ENCODE measurements at places on chromosomes 7 and 10.

GRCh38 chr10:23886355-23886754, 322.6 kb upstream of the KIAA1217 start:
- no peak for DNase-seq

DNA sequence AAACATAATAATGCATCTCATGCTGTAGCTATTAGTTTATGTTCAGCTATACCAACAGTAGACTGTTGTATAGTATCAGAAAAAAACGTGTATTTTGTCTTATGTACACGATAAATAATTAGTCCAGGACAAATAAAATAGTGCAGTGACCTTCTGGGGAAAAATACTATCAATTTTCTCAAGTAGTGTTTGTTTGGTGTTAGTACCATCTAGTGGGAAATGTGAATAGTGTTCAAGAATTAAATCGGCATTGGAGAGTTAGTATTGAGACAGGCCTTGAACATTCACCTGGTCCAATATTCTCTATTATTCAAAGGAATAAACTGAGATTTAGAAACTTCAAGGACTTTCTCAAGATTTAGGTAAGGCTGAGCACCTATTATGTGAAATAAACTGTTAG, 21.7 kb upstream of the OR2A5 start:
- DNase-seq: no peak

DNA sequence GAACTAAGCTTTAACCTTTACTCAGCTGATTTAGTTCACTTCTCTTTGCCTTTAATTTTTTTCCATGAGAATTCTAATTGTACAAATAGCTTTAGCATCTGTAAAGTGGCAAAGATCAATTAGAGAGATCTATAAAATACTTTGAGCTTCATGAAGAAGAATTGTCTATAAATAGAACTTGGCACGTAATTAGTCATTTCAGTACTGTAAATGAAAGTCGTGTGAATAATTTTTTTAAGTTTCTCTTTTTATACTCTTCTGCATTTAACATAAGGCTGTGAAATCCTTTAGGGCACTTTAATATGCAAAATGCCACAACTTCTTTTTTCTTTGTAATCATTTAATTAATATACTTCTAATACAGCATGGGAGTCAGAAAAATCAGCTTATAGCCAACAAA, 177.8 kb downstream of the CSTF2T start:
- DNase-seq: no peak

DNA sequence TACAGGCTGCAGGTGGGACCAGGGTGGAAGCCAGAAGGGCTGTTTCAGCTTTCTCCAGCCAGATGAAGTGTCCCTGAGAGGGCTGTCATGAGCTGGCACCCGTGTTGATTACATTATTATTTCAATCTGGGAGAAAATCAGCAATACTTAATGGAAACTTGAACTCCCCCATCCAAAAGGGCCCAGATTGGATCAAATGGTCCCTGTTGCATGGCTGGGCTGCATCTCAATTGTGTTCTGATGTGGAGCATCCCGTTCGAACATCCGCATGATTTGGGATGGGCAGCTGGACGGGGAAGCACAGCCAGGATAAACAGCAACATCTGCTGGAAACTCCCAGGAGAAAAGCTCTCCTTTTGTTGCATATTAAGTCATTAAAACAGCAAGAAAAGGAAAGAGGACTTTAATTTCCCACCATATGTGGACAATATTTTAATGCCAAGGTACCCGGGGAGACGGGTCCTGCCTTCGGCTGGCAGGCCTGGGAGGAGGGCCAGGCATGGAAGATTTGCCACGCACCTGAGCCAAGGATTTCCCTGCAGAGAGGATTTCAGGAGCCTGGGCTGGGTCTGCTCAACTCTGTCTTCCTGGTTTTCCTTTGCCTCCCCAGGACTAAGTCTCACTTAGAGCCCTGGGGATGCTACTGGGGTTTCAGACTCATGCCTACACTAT, 52.4 kb downstream of the NPTX2 start:
- DNase-seq: no peak

DNA sequence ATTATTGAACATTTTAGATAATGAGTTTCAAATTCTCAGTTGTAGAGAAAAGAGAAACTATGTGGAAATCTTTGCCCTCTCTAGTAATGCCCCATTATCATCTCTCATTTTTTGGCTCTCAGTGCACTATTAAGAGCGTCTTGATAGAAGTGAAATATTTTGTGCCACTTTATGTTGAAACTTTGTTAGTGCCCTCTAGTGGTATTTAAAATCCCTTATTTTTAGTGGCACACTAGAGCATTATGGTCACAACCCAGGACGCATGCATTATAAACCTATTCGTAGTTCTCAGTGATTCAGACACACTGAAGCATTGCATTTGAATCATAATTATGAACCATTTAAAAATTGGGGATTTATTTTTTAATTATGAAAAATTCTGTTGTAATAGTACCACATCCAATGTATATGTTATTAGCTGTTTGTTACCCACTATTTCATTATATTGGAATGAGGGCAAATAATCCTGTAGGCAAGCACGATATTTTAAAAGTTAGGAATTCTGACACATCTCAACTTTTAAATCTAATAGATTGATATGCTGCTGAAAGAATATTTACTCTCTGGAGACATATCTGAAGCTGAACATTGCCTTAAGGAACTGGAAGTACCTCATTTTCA, 21.9 kb downstream of the PDCD4 start:
- DNase-seq: no peak

DNA sequence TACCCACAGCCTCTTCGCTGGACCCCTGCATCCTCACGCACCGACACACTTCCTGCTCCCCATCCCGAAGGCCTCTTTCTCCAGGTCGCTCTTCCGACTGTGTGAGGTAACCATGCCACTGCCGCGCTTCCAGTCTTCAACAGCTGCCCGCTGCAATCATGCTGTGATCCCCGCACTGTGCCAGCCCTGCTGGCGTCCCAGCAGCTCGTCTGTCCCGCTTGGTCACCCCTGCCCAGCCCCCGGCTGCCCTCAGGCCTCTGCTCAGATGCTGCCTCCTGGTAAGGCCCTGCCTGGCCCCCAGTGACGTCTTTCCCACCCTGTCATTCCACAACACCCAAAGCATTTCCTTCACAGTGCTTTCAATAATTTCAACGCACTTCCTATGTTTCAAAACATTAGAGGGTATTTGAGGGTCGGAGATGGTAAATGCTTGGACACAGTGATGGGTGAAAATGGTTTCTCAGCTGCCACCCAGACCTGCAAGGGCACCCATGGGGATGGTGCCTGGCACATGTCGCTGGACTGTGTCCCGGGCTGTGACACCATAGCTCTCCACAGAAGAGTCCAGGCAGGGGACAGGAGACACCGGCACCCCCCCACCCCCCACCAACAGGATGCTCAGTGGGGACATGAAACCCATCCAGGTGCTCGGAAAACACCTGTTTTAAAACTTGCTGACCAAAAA, 125.2 kb downstream of the MAD1L1 start:
- DNase-seq: no peak

DNA sequence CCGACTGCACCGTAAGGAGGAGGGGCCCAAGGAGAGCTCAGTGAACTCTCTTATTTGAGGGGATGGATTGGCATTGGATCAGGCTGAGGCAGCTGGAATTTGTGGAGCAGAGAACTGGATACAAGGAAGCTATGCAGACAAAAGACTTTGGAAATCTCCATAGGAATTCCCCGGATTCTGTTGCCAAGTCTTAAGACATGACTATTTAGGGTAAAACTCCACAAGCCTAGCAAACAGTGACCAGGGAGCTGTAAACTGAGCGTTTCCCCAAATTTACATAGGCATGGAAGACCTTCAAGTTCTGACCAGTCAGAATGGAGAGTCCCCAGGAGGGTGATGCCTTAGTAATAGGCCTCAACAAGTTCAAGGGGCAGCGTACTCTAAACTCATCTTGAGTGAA, 82.5 kb upstream of the PCBD1 start:
- DNase-seq: no peak

DNA sequence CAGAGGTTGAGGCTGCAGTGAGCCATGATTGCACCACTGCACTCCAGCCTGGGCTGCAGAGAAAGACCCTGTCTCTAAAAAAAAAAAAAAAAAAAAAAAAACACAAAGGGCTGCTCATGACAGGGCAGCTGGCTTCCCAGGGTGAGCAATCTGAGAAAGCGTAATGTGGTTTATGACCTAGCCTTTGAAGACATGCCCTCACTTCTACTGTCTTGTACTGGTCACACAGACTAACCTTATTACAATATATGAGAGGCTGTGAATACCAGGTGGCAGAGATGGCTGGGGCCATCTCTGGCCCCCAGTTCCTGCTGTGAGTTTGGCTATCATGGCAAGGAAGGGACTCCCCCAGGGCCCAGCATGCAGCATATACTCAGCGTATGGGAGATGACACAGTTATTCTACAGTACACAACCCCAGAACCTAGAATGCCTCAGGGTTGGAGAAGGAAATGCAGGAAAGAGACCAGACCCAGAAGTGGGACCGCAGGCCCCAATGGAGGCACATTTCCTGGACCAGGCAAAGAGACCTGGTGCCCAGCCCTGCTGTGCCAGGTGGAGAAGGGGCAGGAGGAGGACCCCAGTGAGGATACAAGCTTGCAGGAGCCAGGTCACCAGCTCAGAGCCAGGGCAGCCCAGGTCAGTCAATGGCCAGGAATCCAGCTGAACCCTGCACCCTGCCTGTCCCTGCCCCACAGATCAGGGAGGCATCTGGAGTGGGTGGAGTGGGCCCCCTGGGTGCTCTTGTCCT, 26.3 kb downstream of the NPTX2 start:
- no peak for DNase-seq

- DNase-seq: peak; percentile 17
Observed at GRCh38 chr10:97463363-97464132, 17.6 kb downstream of the ZDHHC16 start.

- no peak for DNase-seq
Observed at GRCh38 chr7:47688311-47689100, 106.6 kb upstream of the TNS3 start.

GRCh38 chr7:112084520-112084971, 121.7 kb downstream of the DOCK4 start:
- no peak for DNase-seq

GRCh38 chr7:107995184-107996071, 7.5 kb downstream of the LAMB1 start:
- no peak for DNase-seq

- DNase-seq: no peak
Observed at GRCh38 chr10:54525816-54526215, 275.2 kb downstream of the PCDH15 start.

GRCh38 chr10:92432596-92432995, 141.3 kb downstream of the IDE start:
- DNase-seq: no peak

GRCh38 chr10:122053314-122053713, 64.4 kb downstream of the TACC2 start:
- no peak for DNase-seq

GRCh38 chr7:33876596-33877274, 28.6 kb upstream of the BMPER start:
- no peak for DNase-seq

DNA sequence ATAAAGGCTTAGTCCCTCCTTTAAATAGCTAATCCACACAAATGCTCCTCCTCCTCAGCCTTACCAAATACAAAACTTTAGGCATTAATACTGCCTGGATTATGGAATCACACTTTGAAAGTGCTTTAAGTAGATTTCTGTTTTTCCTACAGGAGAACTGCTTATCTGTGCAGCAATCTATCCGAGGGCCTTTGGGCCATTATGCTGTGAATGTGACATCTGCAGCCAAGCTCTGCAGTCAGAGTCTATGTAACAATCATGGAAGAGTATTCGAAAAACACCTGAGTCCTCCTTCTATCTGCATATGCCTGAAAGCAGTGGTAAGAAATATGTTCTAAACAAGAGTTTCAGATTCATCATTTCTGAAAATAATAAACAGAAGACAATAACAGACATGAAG, 16.2 kb upstream of the HYAL4 start:
- DNase-seq: no peak

Data from activated naive CD4-positive, alpha-beta T cell treated with anti-CD3 and anti-CD28 coated beads, Interleukin-2, amount 50 U/mL, for 16 hours (primary cell).